ENCODE measurements at places on chromosomes 2 and 18.

- DNase-seq: no peak
These were observed 7.9 kb upstream of the CKAP2L start for GRCh38 chr2:112772322-112772721.

DNA sequence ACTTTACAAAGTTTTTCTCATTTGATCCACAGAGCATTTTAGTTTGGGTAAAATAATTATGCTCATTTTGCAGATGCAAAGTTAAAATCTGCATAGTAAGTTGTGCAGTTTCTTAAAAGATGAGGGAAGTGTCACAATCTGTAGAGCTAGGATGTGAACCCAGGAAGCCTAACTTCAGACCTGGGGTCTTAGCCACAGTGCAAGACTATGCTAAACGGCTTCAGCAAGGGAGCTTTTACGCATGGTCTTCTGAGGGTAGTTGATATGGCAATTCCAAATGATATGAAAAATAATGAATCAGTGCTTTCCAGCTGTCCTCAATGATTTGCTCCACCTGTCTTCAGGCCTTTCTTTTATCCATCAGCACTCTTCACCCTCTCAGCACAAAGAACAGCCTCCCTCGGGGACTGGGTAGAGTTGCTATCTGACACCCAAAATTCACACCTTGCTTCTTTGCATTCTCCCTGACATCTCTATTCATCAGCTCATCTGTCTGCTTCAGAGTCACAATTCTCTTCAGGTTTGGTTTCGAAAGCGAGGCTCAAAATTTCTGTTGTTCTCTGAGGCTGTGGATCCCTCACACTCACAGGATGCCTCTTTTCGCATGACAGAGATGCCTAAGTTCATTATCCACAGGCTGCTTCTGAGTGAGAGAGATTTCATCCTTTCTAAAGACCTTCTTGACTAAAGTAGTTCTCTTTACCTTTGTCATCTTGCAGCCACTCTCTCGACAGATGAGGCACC is 302.5 kb downstream of the NRXN1 start:
- no peak for DNase-seq

DNA sequence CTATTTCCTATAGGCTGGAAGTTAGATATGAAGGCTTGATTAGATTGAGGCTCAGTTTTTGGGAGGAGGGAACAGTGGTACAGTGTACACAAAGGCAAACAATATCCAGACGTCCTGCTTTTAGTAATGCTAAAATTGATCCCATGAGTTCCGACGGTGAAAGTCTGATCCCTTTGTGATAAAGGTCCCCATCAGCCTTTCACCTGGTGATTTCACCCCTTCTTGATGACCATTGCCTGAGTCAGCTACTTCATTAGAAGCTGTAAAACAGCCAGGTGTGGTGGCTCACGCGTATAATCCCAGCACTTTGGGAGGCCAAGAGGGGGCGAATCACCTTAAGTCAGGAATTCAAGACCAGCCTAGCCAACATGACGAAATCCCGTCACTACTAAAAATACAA is 29.7 kb downstream of the TWSG1 start:
- no peak for DNase-seq

DNA sequence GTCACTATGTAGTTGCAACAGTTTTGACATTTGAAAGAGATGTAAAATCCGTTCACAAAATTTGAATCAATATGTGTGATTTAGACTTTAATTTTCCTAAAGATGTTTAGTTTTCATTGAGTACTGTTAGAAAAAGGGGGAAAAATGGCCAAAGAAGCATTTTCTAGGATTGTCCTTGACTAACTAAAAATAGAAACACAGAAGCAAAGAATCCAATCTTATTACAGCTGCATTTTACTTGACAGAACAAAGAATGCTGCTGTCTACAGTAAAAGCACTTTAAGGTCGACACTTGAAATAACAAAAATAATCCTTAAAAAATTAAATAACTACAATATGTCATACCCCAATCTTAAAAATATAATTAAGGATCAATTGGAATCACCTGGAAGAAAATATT is 48.9 kb downstream of the FRZB start:
- no peak for DNase-seq

GRCh38 chr2:148721991-148722777 is 77.6 kb downstream of the EPC2 start:
- no peak for DNase-seq

- DNase-seq: no peak
These were observed 4.2 kb upstream of the INO80B start for GRCh38 chr2:74450570-74451190.

- no peak for DNase-seq
These were observed 25.0 kb downstream of the SPEG start for GRCh38 chr2:219459460-219460311.

DNA sequence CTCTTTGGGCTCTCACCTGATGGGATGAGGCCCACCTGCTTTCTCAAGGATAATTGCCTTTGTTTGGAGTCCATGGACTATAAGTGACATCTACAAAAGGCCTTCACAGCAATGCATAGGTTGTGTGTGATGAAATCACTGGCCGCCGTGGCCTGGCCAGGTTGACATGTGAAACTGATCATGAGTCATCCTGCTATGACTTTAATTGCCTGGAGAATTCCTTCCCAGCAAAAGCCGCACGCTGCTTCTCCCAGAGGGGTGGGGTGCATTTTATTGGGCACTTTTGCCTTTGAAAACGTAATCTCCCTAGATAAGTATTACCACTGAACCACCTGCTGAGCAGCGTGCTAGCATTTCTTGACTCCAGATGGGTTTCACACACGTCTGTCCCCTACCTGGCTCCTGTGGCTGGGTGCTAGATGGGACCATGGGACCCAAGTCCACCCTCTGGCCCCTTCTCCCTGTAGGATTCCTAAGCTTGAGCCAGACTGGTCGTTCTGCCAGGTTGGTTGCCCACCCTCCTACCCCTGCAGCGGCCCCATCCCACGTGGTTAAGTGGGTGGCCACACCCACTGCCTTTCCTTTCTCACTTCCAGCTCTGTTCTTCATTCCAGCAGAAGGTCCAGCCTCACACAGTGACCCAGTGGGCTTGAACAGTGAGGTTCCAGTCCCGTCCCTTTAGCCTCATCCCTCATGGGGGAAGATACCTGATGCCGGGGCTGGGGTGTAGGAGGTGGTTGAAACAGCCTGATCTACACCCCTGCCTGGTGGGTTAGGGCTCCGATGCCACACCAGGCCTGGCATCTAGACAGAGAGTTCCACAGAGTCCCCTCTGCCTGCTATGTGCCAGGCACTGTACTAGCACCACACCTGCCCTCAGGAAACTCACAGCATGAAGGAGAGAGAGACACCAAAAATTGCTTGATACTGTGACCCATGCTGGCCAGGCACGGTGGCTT is 89.6 kb downstream of the GBX2 start:
- DNase-seq: no peak

DNA sequence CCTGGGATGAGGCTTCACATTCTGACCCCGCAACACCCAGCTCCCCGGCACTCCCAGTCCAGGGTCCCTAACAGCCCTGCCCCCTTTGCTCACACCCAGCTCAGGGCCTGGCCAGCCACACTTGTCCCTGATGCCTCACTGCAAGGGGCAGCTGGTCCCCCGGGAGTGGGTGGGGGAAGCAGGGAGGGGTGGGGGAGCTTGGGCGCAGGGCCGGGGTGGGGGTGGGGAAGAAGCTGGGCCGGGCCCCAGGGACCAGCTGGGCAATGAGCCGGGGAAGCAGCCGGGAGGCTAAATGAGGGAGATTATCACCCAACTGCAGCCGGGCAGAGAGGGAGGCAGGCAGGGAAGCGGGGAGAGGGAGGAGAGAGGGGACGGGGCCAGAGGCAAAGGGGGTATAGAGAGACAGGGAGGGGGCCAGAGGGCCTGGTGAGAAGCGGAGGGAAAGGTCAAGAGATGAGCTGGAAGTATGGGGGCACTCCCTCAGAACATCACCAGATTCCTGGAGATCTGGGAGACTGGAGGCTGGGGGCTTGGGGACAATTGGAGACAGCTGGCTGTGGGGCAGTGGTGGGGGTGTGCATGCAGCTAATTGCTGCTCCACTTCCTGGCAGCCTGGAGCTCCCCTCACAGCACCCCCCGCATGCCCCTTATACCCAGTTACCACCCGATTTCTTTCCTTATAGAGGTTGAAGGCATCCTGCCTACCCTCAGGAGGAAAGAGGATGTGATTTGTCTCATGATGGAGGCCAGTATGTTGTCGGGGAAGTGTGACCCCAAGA is 2.5 kb upstream of the ASIC4 start:
- no peak for DNase-seq

DNA sequence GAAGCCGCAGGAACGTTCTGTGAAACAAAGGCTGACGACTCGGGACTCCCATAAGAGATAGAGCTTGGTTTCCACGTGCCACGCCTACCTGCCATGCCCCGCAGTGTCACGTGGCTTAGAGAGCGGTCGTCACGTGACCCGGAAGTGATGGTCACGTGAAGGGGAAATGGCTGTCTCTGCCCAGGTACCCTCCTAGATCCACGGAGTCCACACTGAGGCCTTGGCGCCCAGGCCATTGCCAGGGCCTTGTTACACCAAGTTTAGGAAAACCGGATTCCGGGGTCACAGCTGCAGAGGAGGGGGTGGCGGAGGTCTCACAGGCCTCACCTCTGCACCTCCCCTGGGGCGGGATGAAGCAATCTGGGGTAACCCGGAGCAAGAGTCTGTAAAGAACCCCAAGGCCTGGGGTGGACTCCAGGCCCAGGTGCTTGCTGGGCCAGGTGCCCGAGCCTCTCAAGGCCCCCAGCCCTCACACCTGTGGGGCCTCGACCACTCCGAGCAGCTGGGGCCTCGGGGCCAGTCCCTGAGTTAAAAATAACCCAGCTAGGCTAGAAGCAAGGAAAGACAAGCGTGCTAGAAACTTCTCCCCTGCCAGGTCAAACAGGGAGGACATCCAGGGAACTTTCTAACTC is 113.5 kb upstream of the ZNF236 start:
- no peak for DNase-seq

DNA sequence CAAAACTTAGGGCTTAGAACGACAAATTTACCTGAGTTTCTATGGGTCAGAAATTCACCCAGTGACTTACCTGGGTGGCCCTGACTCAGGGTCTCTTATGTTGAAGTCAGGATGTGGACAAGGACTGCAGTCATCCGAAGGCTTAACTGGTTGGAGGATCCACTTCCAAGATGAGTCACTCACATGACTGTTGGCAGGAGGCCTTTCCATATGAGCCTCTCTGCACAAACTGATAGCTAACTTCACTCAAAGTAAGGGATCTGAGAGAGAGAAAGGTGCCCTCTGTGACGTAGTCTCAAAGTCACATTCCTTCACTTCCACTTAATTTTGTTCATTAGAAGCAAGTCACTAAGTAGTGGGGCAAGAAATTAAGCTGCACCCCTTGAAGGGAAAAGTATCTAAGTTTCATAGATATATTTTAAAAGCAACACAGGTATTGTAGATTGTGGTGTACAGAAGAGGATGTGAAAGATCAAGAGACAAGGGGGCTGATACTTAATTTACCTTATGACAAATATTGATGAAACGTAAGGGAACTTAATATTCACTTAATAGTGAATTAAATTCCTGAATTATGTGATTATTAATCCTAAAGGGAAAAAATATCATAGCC is 48.4 kb downstream of the TANK start:
- DNase-seq: no peak

GRCh38 chr18:39839782-39840181 is 2115.3 kb upstream of the PIK3C3 start:
- DNase-seq: no peak

- no peak for DNase-seq
These were observed 42.0 kb upstream of the ACMSD start for GRCh38 chr2:134796373-134796772.

DNA sequence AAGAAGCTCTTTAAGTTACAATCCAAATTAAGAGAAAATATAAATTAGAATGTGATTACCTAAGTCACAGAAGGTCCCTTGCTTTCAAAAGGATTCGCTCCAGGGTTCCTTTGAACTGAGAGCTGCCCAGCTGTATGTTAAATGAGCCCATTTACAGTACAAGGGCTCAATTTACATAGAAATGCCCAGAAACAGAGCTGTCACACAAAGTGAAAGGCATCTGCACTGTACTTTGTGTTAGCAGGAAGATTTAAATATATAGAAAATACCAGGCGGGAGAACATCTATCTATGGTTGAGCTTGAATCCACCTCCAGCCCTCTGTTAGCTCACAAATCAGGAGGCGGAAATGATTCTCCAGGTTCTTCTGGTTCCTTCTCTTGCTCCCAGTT is 272.9 kb downstream of the PAX3 start:
- DNase-seq: no peak

GRCh38 chr2:230754200-230754599 is 41.6 kb downstream of the CAB39 start:
- DNase-seq: no peak

DNA sequence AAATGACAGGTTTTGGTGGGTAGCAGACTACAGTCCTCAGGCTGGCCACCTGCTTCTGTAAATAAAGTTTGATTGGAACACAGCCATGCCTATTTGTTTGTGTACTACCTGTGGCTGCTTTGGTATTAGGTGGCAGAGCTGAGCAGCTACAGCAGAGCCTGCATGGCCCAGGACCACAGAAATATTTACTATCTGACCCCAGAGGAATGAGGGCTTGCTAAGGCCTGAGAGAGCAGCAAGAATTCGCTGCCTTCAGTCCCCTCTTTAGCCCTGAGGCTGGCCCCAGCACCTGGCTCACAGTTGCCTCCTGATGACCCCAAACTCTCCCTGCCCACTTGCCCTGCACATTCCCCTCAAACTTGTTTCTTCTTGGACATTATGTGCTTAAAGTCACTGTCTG is 32.5 kb downstream of the POLR1A start:
- no peak for DNase-seq

DNA sequence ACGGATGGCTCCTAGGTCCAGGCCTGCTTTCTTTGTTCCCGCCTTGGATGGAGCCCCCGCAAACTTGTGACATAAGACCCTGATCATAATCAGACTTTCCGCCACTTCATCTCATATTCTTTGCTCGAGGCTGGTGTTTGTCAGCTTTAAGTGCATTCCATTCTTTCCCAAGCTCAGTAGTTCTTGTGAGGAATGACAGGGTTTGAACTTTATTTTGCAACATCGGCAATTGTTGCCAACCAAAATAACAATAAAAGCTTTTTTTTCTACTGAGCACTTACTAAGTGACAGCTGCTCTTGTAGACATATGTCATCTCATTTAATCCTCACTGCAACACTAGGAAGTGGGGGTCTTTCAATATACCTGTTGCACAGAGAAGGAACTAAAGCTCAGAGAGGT is 178.8 kb upstream of the ST6GAL2 start:
- DNase-seq: no peak

- no peak for DNase-seq
These were observed 516.6 kb upstream of the SYT4 start for GRCh38 chr18:43793910-43794309.

GRCh38 chr18:41798879-41799278 is 156.2 kb upstream of the PIK3C3 start:
- no peak for DNase-seq

GRCh38 chr2:40178971-40179370 is 272.9 kb downstream of the SLC8A1 start:
- DNase-seq: no peak

Measured in stimulated activated CD4-positive, alpha-beta T cell treated with anti-CD3 and anti-CD28 coated beads, TNF-alpha, amount 100 ng/mL, for 4 hours (primary cell).